ENCODE measurements at places on chromosomes 5 and 9. TPM values are rescaled to one million over a fixed set of nuclear protein-coding genes. Genes with fewer than 3 reads are reported as not detected.

- peaks cover 47% of the 10 kb centered on the region for H3K27me3 ChIP-seq
- H3K27ac ChIP-seq = peak overlapping the region; percentile 12
- peak overlapping the region; percentile 10 for H3K4me3 ChIP-seq
- H3K36me3 ChIP-seq = peaks cover 4% of the 10 kb centered on the region
- H3K4me1 ChIP-seq = peaks cover 38% of the 10 kb centered on the region
Measured at GRCh38 chr5:168987543-168988300, 313.2 kb downstream of the SLIT3 start.

DNA sequence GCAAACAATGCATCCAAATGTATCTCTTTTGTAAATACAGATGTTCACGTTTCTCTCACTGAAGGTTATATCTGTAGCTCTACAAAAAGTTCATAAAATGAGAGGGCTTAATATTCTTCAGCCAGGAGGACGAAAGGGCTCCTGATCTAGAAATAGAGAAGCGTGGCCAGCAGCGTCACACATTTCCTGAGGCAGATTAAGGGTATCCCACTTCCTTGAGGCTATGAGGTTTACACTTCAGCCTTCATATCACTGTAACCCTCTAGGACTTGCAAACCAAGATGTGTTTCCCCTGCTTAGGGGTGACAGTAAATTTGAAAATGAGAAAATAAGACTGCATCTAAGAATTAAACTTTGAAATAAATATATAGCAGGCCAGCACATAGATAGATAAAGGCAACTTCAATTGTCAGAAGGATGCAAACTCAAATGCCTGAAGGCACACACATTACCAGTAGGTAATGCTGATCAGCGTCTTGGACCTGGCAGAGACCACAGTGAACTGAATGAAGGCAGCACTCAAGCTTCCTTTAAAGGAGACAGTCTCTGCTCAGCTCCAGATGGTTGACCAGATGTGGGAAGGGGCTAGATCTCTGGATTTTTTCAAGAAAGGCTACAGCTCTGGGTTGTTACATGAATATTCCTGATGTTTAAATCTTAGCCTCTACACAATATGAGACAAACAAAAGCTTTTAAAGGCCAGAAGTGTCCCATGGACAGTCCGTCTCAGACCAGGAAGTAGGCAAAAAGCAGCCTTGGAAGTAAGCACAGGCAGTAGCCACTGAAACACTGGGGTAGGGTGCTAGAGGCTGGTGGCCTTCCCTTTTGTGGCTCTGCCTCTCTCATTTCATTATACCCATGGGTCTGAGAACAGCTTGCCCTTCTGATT, 197.7 kb downstream of the MCTP1 start:
- H3K27ac ChIP-seq = no peak overlapping the region
- peaks cover 4% of the 10 kb centered on the region for H3K4me1 ChIP-seq
- no peaks in the 10 kb centered on the region for H3K27me3 ChIP-seq
- DNase-seq = no peak
- no peaks in the 10 kb centered on the region for H3K36me3 ChIP-seq
- no peak overlapping the region for H3K4me3 ChIP-seq

GRCh38 chr5:61100437-61100836, 61.8 kb downstream of the SMIM15 start:
- no peaks in the 10 kb centered on the region for H3K4me1 ChIP-seq
- no peak overlapping the region for H3K27ac ChIP-seq
- peaks cover 24% of the 10 kb centered on the region for H3K36me3 ChIP-seq
- no peak for DNase-seq
- no peaks in the 10 kb centered on the region for H3K27me3 ChIP-seq

- no peak for DNase-seq
- H3K4me3 ChIP-seq = no peak overlapping the region
- H3K27me3 ChIP-seq = no peaks in the 10 kb centered on the region
- no peak overlapping the region for H3K27ac ChIP-seq
- no peaks in the 10 kb centered on the region for H3K36me3 ChIP-seq
- no peaks in the 10 kb centered on the region for H3K4me1 ChIP-seq
Measured at GRCh38 chr5:180391276-180391675, 38.1 kb upstream of the GFPT2 start.

- DNase-seq = no peak
- H3K4me3 ChIP-seq = no peak overlapping the region
- H3K27ac ChIP-seq = no peak overlapping the region
- H3K27me3 ChIP-seq = peaks cover 81% of the 10 kb centered on the region
Measured at GRCh38 chr9:137161558-137162486, 8.0 kb downstream of the LRRC26 start.

GRCh38 chr9:117017414-117017985, 330.4 kb downstream of the TRIM32 start:
- H3K4me1 ChIP-seq = no peaks in the 10 kb centered on the region
- DNase-seq = no peak
- no peak overlapping the region for H3K4me3 ChIP-seq
- H3K27ac ChIP-seq = no peak overlapping the region
- no peaks in the 10 kb centered on the region for H3K27me3 ChIP-seq

GRCh38 chr5:150789450-150789849, 10.9 kb downstream of the SMIM3 start:
- H3K27me3 ChIP-seq = no peaks in the 10 kb centered on the region
- H3K4me3 ChIP-seq = no peak overlapping the region
- no peak for DNase-seq
- H3K4me1 ChIP-seq = peaks cover under 1% of the 10 kb centered on the region
- no peak overlapping the region for H3K27ac ChIP-seq
- H3K36me3 ChIP-seq = peaks cover 7% of the 10 kb centered on the region

GRCh38 chr9:68546596-68547390, 6.1 kb upstream of the TMEM252 start:
- H3K4me3 ChIP-seq = no peak overlapping the region
- H3K27ac ChIP-seq = no peak overlapping the region
- DNase-seq = no peak
- peaks cover 7% of the 10 kb centered on the region for H3K4me1 ChIP-seq

GRCh38 chr5:163790497-163790896, 285.1 kb downstream of the MAT2B start:
- H3K4me1 ChIP-seq = no peaks in the 10 kb centered on the region
- no peak for DNase-seq
- H3K27me3 ChIP-seq = no peaks in the 10 kb centered on the region
- H3K36me3 ChIP-seq = no peaks in the 10 kb centered on the region

- DNase-seq = no peak
- H3K4me1 ChIP-seq = peaks cover 8% of the 10 kb centered on the region
- H3K27ac ChIP-seq = no peak overlapping the region
- H3K4me3 ChIP-seq = no peak overlapping the region
- H3K27me3 ChIP-seq = no peaks in the 10 kb centered on the region
Measured at GRCh38 chr5:54577937-54578653, 60.5 kb downstream of the SNX18 start.

GRCh38 chr5:141485321-141486055, 658 bp downstream of the PCDHGC4 start:
- H3K27me3 ChIP-seq = peaks cover 18% of the 10 kb centered on the region
- peak overlapping the region; percentile 13 for H3K27ac ChIP-seq
- H3K4me1 ChIP-seq = peaks cover 20% of the 10 kb centered on the region
- H3K4me3 ChIP-seq = peak overlapping the region; percentile 82

- H3K27me3 ChIP-seq = no peaks in the 10 kb centered on the region
- no peak overlapping the region for H3K27ac ChIP-seq
- peaks cover 9% of the 10 kb centered on the region for H3K4me1 ChIP-seq
- H3K4me3 ChIP-seq = no peak overlapping the region
- DNase-seq = no peak
- H3K36me3 ChIP-seq = peaks cover 51% of the 10 kb centered on the region
Measured at GRCh38 chr9:132324425-132324824, 30.4 kb downstream of the SETX start.

GRCh38 chr5:172380987-172381643, 73.2 kb downstream of the SH3PXD2B start:
- peak overlapping the region; percentile 0 for H3K27ac ChIP-seq
- H3K4me1 ChIP-seq = no peaks in the 10 kb centered on the region
- no peaks in the 10 kb centered on the region for H3K27me3 ChIP-seq
- no peak overlapping the region for H3K4me3 ChIP-seq

DNA sequence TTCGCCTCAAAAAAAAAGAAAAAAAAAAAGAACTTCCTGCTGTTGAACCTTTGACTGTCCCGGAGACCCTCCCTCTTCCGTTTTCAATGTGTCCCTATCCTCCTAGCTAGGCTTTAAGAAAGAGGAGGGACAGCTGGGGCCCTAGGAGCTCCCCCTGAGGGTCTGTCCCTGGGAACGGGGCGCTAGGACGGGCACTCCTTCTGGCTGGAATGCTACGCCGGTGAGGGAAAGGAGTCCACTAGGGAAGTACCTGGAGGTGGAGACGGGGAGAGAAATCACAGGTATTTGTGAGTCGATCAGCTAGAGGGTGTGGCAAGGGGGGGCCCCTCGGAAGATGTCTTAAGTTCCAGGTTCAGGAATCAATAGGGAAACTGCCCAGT, 4.6 kb downstream of the SIT1 start:
- DNase-seq = no peak
- H3K36me3 ChIP-seq = peaks cover 4% of the 10 kb centered on the region
- no peaks in the 10 kb centered on the region for H3K27me3 ChIP-seq
- peaks cover 17% of the 10 kb centered on the region for H3K4me1 ChIP-seq

- DNase-seq = no peak
- no peak overlapping the region for H3K27ac ChIP-seq
- peaks cover 12% of the 10 kb centered on the region for H3K4me1 ChIP-seq
Measured at GRCh38 chr9:27408482-27408881, 111.5 kb upstream of the EQTN start.

DNA sequence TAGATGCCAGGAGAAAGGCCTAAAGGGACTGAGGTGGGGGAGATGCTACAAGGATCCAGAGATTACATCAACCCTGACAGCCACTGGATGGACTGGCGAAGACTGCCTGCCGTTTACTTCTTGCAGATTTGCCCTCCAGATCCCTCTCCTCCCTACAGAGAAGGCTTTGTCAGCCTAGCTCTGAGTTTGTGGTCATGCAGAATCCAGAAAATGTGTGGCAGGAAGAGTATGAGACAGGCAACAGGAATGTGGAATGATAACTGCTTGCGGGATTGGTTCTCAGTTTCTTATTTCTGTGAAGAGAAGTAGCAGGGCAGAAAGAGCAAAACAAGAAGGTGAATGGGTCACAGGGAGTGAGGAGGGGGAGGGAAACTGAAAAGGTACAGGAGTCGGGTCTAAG, 129.6 kb downstream of the TLE1 start:
- no peak overlapping the region for H3K4me3 ChIP-seq
- H3K27me3 ChIP-seq = peaks cover 49% of the 10 kb centered on the region
- H3K36me3 ChIP-seq = no peaks in the 10 kb centered on the region
- H3K27ac ChIP-seq = no peak overlapping the region
- peaks cover 29% of the 10 kb centered on the region for H3K4me1 ChIP-seq

- H3K27ac ChIP-seq = no peak overlapping the region
- H3K4me3 ChIP-seq = no peak overlapping the region
- DNase-seq = no peak
- H3K36me3 ChIP-seq = peaks cover 2% of the 10 kb centered on the region
Measured at GRCh38 chr9:92492781-92493401, 10.6 kb upstream of the ASPN start.

GRCh38 chr5:97929383-97929782, 746.3 kb upstream of the RIOK2 start:
- no peaks in the 10 kb centered on the region for H3K4me1 ChIP-seq
- no peaks in the 10 kb centered on the region for H3K27me3 ChIP-seq
- no peak for DNase-seq
- no peak overlapping the region for H3K4me3 ChIP-seq
- no peaks in the 10 kb centered on the region for H3K36me3 ChIP-seq

DNA sequence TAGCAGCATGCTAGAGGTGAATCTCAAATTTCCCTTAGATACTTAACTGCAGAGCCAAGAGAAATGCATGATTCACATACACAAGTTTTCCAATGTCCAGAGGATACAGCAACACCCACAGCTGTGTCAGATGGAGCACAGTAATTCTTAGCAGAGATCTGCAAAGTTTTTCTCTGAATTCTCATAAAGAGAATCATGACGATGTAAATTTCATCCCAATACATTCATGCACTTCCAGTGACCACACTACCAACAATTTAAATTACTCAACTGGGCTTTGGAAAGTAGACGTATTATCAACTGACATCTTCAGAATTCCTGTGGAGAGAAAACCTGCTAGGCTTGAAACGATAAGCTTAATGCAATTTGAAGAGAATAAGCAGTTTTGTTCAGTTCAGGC, 378.8 kb upstream of the TLE4 start:
- peaks cover 6% of the 10 kb centered on the region for H3K27me3 ChIP-seq
- no peak overlapping the region for H3K4me3 ChIP-seq
- DNase-seq = no peak
- no peak overlapping the region for H3K27ac ChIP-seq
- H3K4me1 ChIP-seq = peaks cover 10% of the 10 kb centered on the region

DNA sequence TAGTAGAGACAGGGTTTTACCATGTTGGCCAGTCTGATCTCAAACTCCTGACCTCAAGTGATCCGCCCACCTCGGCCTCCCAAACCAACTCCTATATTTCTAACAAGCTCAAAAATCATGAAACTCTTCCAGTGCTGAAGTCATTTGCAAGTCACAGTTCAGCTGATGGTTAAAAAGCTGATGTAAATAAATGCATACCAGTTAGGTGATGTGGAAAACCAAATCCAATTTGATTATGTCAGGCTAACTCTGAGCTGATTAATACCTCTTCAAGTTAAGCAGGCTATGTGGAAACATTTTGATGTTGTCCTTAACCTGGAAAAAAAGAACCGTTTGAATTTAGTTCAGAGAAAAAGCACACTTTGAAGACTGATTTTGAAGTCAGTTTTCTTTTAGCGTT, 51.0 kb downstream of the TMEM252 start:
- peaks cover 9% of the 10 kb centered on the region for H3K36me3 ChIP-seq
- H3K27ac ChIP-seq = no peak overlapping the region
- DNase-seq = no peak
- H3K27me3 ChIP-seq = no peaks in the 10 kb centered on the region

DNA sequence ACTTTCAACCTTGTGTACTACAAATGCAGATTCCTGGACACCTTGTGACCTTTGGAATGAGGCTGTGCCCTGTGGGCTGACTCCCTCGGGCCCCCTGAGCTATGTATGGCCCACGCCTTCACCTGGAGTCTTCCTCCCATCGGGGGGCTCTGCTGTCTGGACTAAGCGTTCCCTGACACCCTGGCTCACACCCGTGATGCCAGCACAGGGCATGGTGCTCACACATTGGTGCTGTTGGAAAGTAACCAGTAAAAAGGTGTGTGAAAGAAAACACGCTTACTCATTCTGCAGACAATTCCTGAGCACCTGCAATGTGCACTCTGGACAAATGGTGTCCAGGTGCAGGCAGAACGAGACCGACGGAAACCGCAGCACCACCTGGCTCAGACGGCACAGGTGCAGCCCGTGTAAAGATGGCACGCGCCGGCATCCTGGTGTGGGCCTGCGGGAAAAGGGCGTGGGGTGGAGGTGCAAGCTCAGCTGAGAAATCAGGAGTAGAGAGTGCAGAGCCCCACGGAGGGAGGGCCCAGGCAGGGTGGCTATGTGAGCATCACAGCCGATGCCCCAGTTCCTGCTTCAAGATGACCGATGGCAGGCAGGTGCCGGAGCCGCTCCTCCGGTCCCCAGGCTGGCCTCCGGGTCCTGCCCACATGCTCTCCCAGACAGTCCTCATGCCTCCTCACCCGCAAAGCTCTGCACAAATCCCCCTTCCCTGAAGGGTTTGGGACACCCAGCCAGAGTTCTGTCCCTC, 11.0 kb downstream of the LPCAT1 start:
- no peaks in the 10 kb centered on the region for H3K27me3 ChIP-seq
- H3K4me1 ChIP-seq = peaks cover 25% of the 10 kb centered on the region
- H3K4me3 ChIP-seq = peak overlapping the region; percentile 31
- peaks cover 4% of the 10 kb centered on the region for H3K36me3 ChIP-seq
- no peak overlapping the region for H3K27ac ChIP-seq

- no peaks in the 10 kb centered on the region for H3K27me3 ChIP-seq
- no peak for DNase-seq
- H3K4me3 ChIP-seq = peak overlapping the region; percentile 7
- H3K4me1 ChIP-seq = peaks cover 16% of the 10 kb centered on the region
Measured at GRCh38 chr5:135324897-135325650, 74.0 kb downstream of the MACROH2A1 start.

MLANA gene
- 12.1 TPM for total RNA-seq

ZFP2 gene
- total RNA-seq = 1.8 TPM

SVEP1 gene
- total RNA-seq = 7.9 TPM

SEMA4D gene
- total RNA-seq = 32.3 TPM

CEMIP2 gene
- total RNA-seq = 58.1 TPM

GPR150 gene
- total RNA-seq = not detected

CMYA5 gene
- 1.4 TPM for total RNA-seq

SLC4A9 gene
- not detected for total RNA-seq

Measured in type B pancreatic cell (in vitro differentiated cells).